ENCODE measurements at places on chromosomes 2 and 18.

DNA sequence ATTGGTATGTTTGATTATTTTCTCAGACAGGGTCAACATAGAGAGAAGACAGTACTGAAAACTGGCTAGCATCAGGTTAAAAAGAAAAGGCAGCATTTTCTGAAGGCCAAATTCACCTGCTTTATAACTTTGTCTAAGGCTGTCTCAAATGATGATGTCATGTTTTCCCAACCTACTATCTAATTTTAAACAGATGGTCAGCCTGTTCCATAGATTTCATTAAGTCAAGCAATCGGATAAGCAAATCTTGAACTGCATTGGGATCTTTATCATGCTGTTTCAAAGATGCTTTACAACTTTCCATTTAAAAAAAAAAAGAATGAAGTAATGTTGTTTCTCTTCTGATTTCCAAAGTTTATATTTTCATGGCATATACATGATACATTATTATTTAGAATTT is 56.3 kb upstream of the SPOPL start:
- DNase-seq, result no peak

- DNase-seq, result no peak
These were observed 12.2 kb downstream of the ARPC2 start for GRCh38 chr2:218229239-218229638.

GRCh38 chr2:34785206-34785785 is 1186.2 kb upstream of the FAM98A start:
- DNase-seq, result no peak

GRCh38 chr18:50947899-50948298 is 19.9 kb upstream of the ELAC1 start:
- no peak for DNase-seq

GRCh38 chr2:136057023-136057801 is 60.7 kb downstream of the CXCR4 start:
- no peak for DNase-seq

DNA sequence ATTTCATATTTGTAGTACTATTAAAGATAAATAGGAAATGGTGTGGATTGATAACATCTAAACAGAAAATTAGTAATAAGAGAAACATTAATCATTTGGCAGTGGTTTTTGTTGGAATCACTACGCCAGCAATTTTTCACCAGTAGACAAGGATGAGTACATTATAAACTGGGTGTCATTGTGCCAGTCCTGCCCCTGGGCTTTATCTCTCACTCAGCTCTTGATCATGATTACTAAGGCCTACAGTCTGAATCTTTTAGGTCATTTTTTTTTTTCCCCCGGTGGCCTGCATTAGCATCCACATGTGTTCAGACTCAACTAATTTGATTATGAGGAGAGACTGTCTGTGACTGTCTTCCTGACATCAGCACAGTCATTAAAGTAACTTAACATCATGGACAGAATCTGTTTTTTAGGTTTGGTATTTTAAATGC is 16.2 kb downstream of the GULP1 start:
- no peak for DNase-seq

GRCh38 chr2:239042551-239043320 is 194.9 kb downstream of the TWIST2 start:
- DNase-seq, result no peak

- DNase-seq, result no peak
These were observed 585.6 kb downstream of the NUP35 start for GRCh38 chr2:183709829-183710228.

DNA sequence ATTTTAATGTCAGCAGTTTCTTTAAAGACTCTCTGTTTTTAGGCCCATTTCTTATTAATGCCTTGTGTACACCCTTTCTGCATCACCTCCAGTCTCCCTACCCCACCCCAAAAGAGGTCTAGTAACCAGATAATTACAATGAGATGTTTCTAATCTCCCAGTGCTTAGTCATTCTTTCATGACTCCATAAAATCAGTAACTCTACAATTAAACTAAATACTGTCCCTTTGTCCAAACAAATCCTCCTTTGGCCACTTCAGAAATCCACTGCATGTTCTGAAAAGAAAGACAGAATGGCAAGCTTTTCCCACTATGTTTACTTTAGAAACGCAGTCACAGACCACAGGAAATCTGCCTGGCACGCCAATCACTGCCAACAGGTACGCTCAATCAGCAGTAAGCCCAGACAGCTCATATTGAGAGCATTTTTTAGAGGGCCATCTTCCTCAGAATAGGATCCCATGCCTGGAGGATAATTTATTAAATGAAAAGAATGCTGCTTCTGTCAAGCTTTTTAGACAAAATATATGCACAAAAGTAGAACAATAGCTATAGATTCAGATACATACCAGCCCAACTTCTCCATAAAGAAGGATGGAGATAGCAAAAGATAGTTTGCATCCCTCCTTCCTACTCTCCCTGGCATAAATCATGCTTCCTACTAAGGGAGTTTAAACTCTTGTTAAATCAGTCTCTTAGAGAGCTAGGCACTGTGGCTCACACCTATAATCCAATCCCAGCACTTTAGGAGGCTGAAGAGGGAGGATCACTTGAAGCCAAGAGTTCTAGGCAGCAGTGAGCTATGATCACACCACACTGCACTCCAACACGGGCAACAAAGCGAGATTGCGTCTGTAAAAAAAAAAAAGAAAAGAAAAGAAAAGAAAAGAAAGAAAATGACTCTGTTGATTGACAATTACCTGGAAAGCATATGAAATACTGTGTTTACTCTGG is 14.6 kb downstream of the CLASP1 start:
- no peak for DNase-seq

- DNase-seq, result no peak
These were observed 48.5 kb upstream of the ATP6V1B1 start for GRCh38 chr2:70887208-70887549.

- no peak for DNase-seq
These were observed 1.3 kb downstream of the FOXI3 start for GRCh38 chr2:88450925-88451810.

GRCh38 chr2:169693360-169693759 is 845 bp downstream of the CFAP210 start:
- no peak for DNase-seq

- no peak for DNase-seq
These were observed 19.9 kb upstream of the BCL2L11 start for GRCh38 chr2:111100765-111101162.

GRCh38 chr2:237199577-237199976 is 113.9 kb downstream of the COPS8 start:
- DNase-seq, result no peak

DNA sequence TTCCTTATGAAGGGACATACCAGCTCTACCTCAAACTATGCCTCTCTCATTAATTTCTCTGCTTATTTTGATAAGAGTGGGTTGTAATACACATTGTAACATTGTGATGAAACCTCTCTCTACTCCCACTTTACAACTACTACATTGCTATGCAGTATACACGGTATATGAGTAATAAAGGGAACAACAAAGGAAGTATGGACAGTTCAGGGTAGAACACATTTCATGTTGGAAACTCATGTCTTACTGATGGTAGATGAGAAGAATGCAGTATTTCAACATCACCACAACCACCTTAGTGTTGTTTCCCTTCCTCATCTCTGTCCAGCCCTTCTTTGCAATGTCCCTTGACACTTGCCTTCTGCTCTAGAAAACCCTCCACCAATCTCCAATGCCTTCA is 515.9 kb upstream of the CELF4 start:
- DNase-seq, result no peak

GRCh38 chr18:3970929-3971328 is 484.2 kb downstream of the DLGAP1 start:
- no peak for DNase-seq

DNA sequence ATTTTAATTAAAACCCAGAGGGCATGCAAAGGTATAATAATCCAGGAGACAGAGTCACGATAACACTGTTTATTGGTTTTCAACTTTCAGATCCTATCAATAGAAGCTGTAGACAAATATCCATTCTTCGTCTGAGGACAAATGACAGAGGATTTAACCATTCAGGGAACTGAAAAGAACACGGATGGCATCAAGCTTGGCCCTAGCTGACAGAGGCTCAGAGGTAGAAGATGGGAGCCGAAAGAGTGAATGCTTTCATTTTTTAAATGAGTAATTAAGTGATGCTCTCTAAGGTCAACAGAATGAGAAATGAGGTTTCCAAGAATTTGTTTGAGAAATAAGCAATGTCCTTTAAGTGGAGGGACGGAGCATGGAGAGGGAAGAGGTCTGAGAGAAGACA is 62.1 kb downstream of the BCL2 start:
- DNase-seq, result no peak

DNA sequence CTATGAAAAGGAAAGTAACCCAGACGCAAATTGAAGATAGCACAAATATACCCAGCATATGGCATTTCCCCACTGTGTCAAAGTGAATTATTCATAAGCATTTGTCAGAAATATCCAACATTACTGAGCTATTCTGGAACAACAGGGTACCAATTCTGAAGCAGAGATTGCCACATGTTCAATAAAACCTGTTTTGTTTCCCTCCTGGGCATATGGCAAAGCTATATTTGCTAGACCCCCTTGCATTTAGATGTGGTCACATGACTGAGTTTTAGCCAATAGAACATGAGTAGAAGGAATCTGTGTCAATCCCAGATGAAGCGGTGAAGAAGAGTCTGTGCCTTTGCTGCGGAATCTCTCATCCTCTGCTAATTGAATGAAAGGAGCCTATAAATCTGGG is 296.4 kb upstream of the DLGAP1 start:
- DNase-seq, result no peak

DNA sequence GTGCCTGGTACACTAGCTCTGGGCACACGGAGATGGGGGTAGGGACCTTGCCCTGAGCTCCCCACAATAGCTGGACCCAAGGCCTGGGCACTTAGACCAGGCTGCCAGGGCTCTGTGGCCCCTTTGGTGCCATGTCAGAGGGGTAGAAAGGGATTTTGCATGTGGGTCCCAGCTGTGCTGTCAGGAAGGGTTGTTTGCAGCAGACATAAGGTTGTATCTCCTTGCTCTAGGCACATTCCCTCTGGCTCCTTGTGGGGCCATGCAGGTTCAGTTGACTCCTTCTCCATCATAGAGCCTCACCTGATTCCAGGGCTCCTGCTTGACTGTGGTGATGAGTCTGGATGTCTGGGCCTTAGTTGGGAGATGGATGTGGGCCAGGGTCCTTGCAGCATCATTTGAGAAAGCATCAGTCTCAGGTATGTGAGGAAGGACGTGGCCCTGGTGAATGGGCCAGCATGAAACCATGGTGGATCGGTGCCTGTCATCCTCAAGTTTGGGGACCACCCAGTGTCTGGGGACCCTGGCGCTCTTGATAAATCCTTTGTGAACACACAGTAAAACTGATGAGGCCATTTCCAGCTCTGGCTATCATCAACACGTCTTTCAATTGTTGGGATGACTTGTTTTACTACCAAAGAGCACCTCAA is 461.9 kb upstream of the HS6ST1 start:
- DNase-seq, result no peak

- no peak for DNase-seq
These were observed 5.2 kb downstream of the ANKRD23 start for GRCh38 chr2:96838345-96839292.

- no peak for DNase-seq
These were observed 42.9 kb downstream of the ANTXR1 start for GRCh38 chr2:69055688-69056470.

DNA sequence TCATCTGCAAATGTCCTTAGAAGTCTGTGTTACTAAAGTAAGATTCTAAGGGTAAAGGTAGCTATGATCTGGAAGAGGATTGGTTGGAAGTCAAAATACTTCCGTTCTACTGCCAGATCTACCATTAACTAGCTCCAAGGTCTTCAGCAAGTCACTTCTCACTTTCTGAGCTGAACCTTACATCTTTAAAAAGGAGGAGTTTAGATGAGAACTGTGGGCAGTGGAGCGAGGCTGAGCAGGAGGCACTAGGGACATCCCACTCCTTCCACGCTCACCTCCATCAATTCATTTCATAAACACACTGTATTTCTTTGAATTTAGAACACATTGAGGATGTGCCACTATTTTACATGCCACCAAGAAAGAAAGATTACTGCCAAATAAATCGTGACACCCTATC is 143.0 kb downstream of the ABCA12 start:
- no peak for DNase-seq

- no peak for DNase-seq
These were observed 3.5 kb upstream of the RFX8 start for GRCh38 chr2:101478181-101479001.

- no peak for DNase-seq
These were observed 11.4 kb downstream of the HTR2B start for GRCh38 chr2:231113489-231113888.

DNA sequence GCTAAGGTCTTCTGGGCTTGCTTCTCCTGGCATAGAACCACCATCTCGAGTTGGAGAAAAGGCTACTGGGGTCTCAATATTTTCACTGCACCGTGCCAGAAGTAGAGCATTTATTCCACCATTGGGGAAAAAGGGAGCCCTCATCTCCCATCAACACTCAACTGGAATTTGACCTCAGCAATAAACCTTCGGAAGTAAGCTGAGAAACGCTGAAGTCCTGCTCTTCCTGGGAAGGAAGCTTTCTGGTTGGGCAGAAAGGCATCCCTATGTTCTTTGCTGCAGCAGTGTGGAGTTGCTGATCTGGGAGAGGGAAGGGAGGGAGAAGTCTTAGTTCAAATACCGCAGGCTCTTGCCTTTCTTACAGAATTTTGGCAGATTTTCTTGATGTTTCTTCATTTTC is 368.8 kb downstream of the NUP35 start:
- DNase-seq, result no peak

DNA sequence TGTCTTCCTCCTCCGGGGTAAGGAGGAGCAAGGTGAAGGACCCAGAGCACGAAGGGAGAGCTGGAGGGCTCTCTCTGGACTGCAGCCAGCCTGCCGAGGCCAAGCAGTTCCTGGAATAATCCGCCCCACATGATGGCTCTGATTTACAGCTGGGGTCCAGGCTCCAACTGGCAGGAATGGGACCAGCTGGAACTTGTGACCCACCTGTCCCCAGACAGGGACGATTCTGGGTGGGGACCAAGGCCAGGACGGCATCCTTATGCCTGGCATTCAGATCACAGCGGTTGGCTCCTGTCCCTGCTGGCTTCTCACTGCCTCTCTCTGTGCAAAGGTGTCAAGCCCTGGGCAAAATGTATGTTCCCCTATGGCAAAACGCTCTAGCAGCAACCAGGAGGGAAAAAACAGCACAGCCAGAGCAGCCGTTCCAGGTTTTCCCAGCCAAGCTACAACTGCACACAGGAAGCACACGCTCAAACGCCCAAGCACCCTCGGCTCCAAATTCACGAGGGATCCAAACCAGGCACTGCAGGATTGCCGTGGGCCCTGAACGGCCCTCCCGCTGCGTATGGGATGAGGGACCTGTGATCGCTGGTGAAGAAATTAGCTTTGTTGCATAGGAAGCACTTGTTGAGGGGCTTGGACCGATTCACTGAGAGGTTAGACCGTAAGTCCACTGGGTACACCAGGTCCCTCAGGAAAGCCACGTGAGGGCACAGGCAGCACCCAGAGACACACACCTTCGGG is 35.8 kb downstream of the FAM178B start:
- DNase-seq, result no peak

DNA sequence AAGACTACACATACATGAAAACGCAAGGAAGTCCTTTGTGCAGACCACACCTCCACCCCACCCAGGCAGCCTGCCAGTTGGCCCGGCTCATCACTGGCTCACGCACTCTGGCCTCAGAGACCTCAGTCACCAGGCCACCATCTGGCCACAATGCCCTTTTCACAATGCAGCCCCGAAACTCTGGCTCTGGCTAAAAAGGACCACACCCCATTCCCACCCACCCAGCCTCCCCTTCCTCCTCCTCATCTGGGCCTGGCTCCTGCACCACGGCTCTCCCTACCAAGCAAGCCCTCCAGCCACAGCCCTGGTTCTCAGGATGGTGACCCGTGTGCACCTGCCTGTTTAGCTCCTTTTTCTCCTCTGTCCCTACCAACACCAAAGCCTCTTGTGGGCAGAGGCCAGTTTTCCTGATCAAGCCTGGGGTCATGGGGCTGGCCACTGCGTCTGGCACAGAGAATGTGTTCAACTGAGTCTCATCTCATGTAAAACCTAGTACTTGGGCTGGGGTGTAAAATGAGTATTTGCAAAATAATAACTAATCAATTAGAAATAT is 7.4 kb downstream of the HDAC4 start:
- no peak for DNase-seq
